ENCODE measurements at places on chromosomes 11 and 22.

- no peak for DNase-seq
Observed at GRCh38 chr11:32821517-32821916, 8.2 kb upstream of the PRRG4 start.

- no peak for DNase-seq
Observed at GRCh38 chr11:66985508-66986177, 10.5 kb downstream of the C11orf86 start.

- DNase-seq = no peak
Observed at GRCh38 chr11:27292637-27293010, 70.4 kb downstream of the CCDC34 start.

DNA sequence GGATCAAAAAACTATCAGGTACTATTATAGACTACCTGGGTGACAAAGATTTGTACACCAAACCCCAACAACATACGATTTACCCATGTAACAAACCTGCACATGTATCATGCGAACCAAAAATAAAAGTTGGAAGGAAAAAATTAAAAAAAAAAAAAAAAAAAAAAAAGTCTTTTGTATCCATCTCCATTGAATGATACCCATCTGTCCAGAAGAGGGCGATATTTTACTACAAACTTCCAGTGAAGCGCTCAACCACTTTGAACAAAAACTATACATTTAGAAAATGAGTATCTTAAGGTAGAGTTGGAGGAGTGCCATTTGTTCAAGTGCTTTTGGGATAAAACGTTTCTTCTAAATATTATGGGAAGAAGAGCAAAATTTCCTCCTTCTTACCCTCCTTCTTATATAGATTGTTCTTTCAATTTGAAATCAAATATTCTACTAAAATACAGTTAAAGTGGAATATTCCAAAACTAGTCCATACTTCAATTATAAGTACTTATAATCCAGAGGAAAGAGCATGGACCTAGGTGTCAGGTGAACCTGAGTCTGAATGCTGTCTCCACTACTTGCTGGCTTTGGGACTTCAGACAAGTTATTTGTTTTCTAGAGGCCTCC is 23.3 kb downstream of the ARL14EP start:
- peak; percentile 38 for DNase-seq

DNA sequence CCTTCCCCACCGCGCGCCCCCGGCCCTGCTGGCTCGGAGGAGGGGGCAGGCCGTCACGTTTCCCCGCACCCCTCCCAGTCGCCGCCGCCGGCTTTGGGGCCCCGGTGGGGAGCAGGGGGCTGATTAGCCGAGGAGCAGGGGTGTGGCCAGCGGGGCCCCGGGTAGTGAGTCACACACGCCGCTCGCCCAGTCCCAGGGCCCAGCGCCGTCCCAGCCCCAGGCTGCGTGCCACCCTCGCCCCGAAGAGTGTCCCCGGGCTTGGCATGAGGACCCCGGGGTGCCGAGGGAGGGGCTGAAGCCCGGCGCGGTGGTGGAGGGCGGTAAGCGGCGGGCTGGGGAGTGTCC is 34.4 kb downstream of the PRDM11 start:
- no peak for DNase-seq

DNA sequence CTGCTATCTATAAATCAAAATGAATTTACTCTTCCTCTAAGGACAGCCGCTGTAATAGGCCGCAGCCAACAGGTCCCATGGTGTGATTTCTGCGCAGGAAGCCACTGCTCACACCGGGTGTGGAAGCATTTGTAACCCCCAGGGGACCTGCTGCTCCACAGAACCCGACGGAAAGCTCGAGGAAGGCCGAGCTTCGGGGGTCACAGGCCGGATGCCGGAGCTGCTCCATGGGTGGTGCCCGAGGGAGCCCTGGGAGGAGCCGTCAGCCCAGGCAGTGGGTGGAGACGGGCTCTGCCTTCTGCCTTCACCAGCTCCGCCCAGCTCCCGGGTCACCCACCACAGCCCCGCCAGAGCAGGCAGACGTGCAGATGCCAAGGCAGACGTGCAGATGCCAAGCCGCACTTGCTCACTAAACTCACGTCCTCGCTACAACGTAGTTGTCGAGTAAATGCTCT is 63.5 kb downstream of the BRD1 start:
- no peak for DNase-seq

DNA sequence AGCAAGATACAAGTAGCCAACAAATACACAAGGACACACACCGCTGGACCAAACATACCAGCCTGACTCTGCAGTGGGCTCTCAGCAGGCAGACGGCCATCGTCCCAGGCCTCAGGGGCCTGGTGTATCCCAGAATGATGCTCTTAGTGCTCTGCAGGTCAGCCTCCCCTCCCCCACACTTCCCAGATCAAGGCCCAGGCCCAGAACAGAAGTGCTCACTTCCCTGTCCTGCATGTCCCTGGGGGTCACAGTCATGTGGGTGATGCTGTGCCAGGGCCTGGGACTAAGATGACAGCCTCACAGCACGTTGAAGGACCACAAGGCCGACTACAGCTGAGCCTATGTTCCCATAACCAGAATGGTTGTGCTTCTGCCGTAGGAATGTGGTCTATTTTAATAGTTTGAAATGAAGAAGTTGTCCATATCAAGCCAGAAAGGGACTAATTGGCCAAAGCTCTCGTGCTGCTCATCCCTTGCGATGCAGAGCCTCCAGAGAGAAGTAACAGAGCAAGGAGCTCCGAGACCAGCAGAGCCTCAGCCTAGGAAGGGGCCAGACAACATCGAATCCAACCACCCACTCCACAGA is 48.6 kb downstream of the GAB4 start:
- DNase-seq = no peak

DNA sequence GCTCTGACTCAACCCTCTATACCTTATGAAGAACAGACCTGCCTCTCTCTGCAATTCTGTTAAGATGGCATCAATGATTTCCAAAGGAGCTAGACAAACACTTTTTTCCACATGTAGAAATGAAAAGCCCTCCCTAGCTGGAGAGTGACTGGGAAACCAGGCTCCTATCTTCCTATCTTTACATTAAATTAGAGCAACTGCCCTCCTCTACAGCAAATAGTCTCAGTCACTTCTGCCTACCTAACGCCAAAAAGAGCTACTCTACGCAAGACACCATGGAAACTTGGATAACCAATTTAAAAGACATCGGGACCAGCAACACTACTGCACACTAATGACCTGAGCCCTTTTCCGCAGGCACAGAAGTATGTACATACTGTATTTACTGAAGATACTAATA is 84.8 kb downstream of the MICAL3 start:
- no peak for DNase-seq

- DNase-seq = no peak
Observed at GRCh38 chr11:44770401-44770800, 43.6 kb downstream of the TSPAN18 start.

- DNase-seq = peak; percentile 10
Observed at GRCh38 chr11:112279901-112280267, 19.2 kb upstream of the PLET1 start.

GRCh38 chr11:2663506-2663905 is 36.3 kb downstream of the KCNQ1OT1 start:
- DNase-seq = no peak

DNA sequence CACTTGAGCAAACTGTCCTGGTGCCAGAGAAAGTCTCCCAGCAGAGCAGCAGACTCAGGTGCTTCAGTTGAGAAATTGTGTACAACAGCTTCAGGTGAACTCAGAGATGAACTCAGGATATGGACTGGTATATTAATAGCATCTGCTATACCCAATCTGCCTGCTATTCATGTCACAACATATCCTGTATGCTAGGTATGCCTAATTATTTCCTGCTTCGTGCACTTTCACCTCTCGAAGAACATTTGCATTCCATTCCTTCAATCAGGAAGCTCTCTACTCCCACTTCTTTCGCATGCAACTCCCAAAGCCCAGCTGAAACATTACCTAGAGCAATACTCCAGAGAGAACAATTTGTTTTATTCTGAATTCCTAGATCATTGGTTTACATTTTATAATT is 207.7 kb downstream of the KCNA4 start:
- DNase-seq = no peak

DNA sequence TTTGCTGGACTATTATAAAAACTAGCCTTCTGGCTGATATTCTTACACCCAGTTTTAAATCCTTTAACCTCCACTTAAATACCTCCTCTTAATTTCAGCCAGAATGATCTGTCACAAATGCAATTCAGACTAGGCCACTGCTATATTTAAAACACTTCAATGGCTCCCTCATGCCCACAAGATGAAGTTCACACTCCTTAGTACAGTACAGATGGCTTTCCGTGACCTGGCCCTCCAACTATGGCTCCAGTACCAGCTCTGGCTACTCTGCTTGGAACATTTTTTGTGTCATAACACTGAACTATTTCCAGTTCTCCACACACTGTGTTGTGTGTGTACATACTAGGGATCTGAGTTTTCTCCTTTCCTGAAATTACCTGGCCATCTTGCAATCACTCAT is 353.4 kb downstream of the SOX6 start:
- no peak for DNase-seq

DNA sequence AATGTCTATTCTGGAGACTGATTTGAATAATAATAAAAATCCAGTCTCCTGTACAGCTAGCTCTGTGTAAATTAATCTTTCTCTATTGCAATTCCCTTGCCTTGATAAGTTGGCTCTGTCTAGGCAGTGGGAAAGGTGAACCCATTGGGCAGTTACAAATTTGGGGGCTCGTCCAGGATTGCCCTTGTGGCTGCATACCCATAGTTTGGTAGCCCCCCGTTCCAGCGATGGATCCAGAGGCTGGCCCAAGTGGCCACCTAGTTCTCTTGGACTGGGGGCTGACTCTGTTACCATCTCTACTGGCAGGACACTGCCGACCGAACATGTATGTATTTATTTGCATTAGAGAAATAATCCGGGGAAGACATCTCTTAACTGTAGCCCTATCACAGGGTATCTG is 326.2 kb upstream of the PDGFD start:
- DNase-seq = no peak

GRCh38 chr22:37017356-37017755 is 1.9 kb downstream of the TST start:
- no peak for DNase-seq

DNA sequence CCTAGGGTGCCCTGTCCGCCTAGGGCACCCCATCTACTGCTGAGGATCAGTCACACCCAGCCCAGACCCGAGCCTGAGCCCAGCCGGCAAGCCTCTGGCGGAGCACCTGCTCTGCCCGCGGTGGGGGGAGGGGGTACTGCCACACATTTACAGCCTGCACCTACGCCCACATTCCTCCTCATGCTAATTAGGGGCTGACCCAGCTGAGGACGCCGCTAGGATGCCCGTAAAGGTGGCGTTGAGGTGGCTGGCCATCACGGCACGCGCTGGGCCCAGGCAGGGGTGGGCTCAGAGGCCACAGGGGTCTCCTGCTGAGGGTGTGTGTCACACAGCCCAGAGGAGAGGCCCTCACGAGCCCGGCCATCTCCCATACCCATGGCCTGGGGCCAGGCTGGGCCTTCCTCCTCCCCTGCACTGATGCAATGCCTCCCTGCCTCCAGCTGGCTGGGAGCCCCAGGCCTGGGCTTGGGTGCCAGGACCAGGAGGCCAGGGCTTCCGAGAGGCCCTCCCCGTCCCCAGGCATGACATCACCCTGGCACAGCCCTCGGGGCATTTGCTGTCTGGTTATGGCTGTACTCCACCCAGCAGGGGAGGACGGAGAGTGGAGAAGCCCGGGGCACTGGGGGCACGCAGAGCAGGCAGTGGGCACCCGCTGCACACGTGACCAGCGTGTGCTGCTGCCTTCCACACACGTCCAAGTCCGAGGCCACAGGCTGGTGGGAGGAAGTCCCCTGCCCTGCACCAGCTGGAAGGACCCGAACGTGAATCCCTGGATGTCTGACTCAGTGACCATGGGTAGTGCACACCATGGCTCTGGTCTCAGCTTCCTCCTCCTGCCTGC is 12.7 kb downstream of the DUSP8 start:
- DNase-seq = no peak

- no peak for DNase-seq
Observed at GRCh38 chr11:132111838-132112237, 741.4 kb downstream of the NTM start.

DNA sequence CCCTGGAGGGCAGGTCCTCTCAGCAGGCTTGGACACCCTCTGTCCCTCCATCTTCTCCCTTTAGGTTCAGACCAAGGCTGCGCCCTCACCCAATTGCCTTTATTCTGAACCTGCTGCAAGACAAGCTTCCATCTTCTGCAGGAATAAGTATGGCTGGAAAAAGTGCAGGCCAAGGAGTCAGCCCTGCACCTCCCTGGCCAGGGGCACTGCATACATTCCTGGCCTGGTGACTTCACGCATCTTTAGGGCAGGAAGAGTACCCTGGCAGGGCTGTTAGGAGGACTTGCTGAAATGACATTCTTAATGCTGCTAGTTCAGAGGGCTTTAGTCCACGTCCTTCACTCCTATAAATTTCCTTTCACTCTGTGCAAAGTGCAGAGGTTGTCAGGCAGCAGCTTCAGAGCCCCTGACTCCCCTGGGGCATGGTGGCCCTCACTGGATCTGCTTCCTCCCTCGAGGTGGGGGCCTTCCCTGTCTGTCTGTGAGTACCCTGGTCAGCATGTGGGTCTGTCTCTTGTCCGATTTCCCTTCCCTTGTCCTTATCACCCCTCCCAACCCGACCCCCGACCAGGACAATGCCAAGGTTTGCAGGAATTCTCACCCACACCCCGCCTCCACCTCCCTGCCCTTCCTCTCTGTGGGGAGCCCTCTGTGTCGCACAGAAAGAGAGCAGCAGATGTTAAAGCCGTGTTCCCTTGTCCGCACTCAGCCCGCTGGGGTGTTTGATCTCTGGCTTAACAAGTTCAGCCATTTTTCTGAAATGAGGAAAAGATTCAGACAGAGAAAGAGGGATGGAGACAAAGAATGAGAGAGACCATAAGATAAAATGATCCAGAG is 124.5 kb upstream of the SYT13 start:
- no peak for DNase-seq

GRCh38 chr11:95886462-95886861 is 37.4 kb downstream of the MTMR2 start:
- DNase-seq = no peak

DNA sequence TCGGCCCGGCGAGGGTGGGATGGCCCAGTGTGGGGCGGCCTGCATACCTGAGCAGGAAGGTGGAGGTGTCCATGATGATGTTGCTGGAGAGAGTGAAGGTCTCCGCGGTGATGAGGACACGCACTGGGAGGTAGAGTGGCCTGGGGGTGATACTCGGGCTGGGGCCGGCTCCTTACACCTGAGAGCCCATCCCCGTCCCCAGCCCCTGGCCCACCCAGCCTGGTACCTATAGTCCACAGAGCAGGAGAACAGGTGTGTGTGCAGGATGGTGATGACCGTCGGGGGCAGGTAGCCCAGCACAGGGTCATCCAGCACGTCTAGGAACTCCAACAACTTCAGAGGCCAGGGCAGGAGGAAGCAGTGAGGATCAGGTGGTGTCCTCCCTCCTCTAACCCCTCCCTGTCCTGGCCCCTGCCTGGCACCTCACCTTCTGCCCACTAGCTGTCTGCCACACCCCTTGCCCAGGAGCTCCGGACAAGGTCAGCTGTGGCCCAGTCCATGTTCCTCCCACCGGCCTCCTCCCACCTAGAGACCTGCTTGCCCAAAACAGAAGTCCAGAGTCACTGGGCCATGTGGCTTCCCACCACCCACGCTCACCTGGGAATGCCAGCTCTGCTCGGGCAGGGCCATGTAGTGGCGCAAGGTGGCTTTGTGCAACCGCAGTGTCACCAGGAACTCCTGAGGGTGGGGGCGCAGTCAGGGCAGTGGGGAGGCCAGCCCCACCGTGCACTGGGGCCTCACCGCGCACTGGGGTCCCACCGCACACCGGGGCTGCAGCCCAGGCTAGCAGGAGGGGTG is 11.3 kb downstream of the ATG2A start:
- no peak for DNase-seq

GRCh38 chr11:73215191-73216134 is 2.6 kb upstream of the P2RY2 start:
- no peak for DNase-seq
